Activated T-cell treated with anti-CD3 and anti-CD28 coated beads, Interleukin-2, amount 50 U/mL, for 1 hour (primary cell): ENCODE measurements at places on chromosomes 5 and 9.

- DNase-seq: no peak
Observed at GRCh38 chr5:138922494-138922893, 47.4 kb upstream of the LRRTM2 start.

DNA sequence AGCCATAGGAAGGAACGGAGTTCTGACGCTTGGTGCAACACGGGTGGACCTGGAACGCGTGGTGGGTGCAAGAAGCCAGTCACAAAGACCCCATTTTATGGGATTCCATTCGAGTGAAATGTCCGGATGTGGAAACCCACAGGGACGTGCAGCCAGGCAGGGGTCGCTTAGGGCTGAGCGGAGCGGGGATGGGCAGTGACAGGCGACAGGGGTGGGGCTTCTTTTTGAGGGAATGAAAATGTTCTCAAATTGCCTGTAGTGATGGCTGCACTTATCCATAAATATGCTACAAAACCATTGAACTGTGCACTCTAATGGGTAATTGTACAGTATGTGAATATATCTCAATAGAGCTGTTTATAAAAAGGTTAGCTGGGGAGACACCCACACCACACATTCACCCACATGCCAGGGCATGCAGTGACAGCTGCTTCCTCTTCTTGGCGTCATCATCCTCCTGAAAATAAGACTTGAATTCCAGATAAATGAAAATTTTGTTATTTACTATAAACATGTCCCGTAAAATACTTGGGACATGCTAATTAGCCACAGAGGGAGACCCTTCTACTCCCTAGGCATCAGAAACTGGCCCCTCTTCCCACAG, 71.3 kb upstream of the OLFM1 start:
- DNase-seq: no peak

DNA sequence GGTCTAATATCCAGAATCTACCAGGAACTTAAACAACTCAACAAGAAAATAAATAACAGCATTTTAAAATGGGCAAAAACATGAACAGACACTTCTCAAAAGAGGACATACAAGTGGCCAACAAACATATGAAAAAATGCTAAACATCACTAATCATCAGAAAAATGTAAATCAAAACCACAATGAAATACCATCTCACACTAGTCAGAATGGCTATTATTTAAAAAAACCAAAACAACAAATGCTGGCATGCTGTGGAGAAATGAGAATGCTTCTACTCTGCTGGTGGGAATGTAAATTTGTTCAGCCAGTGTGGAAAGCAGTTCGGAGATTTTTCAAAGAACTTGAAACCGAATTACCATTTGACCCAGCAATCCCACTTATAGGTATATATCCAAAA, 63.1 kb downstream of the ADAMTS6 start:
- no peak for DNase-seq

DNA sequence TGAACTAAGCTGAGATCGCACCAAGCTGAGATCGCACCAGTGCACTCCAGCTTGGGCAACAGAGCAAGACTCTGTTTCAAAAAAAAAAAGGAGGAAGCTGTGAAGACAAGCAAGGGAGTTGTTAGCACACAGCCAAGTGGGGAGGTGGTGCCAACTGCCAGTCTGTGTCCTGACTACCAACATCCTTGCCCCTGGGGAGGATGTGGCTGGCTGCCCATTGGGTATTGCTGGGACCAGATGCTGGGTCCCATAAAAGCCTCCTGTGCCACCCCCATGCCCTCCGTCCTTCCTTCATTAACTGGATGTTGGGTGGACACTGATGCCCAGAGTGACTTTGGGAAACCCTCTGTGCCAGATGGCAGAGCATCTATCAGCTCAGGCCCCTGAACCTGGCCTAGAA, 157.1 kb upstream of the COL5A1 start:
- DNase-seq: no peak

- DNase-seq: no peak
Observed at GRCh38 chr9:109039539-109039938, 26.2 kb upstream of the CTNNAL1 start.

DNA sequence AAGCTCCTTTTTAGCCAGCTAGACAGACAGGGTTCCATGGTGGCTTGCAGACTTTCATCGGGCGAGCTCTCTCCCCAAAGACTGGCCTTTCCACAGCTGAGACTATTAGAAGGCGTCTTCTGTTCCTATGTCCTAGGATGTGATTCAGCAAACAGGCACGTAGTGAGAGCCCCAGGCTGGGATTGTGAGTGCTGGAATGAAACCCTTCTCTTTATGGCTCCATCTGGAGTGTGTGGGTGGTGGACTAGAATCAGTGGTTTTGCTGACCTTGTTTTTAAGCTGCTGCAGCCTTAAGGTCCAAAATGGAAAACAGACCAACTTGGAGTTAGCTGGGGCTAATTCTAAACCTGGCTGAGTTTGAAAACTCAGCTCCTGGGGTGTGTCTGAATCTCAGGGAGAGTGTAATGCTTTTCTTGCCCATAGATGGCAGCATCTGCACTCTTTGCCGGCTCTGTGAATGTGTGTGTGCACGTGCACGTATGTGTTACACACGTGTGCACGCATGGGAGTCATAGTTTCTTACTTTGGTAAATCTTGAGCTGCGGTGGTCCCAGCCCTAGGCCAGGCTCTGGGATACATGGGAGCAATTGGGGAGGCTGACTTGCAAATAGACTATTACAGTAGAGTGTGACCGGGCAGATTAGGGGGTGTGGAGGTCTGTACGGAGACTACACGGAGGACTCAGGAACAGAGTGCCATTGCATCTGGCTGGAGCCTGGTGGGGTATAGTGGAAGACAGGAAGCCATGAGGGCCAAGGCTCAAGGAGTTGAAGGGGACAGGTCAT, 10.7 kb downstream of the GSN start:
- DNase-seq: no peak

- DNase-seq: no peak
Observed at GRCh38 chr5:122941737-122942136, 94.8 kb downstream of the PPIC start.

GRCh38 chr5:150438873-150439546, 10.5 kb downstream of the RPS14 start:
- DNase-seq: no peak

DNA sequence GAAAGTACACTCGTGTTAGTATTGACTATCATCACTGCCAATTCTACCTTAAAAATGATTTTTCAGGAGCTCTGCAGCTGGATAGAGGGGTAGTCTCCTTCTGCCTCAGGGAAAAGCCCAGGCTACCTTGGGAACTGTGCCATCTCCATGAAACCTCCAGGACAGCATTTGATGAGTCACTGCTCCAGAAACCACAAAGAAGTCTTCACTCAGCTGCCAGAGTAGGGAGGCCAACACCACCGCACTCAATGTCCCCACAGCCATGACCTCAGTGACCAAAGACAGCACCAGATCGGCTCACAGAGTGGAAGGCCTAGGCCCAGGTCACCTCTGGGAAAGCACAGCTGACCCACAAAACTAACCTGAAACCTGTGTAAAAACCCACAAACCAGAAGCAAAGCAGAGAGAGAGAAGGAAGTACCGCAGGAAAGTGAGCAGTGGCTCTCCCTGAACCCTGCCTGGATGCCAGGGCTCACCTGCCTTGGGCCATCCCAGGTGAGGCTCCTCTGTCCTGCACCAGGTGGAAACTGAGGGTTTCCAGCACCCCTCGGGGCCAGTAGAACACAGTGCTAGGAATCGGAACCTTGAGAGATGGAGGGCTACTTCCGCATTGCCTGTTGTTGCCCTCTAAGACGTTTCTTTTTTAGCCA, 30.0 kb downstream of the S1PR3 start:
- DNase-seq: no peak

DNA sequence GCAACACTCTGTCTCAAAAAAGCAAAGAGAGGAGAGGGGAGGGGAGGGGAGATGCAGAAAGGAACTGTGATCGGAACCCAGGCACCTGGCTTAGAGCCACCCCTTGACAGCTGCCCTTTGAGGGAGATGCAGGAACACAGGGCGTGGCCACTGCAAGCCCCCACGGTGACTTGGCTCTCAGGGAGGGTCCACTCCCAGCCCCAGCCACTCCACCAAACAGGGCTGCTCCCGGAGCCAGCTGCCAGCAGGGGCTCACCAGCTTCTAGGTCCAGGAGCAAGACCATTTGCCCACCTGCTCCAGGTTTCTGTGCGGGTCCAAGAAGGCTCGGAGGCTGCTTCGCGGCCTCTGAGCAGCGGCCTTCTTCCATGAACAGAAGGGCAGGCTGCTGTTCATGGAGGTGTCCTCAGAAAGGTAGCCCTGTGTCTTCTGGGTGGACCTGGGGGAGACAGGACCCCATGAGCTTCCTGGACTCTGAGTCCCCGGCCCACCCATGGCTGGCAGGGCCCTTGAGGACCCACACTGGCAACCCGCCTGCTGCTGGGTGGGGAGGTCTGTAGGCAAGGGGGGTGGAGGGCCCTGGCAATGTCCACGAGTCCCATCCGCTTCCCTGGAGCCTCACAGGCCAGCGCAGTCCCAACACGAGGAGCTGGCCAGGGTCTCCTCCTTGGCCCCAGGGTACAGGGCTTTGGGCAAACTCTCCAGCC, 7.9 kb downstream of the C9orf50 start:
- DNase-seq: no peak

- DNase-seq: no peak
Observed at GRCh38 chr5:132353486-132353995, 16.0 kb upstream of the SLC22A5 start.

GRCh38 chr9:98105006-98105405, 14.0 kb downstream of the TRIM14 start:
- no peak for DNase-seq

GRCh38 chr9:133023117-133023890, 7.5 kb upstream of the GTF3C5 start:
- DNase-seq: no peak

DNA sequence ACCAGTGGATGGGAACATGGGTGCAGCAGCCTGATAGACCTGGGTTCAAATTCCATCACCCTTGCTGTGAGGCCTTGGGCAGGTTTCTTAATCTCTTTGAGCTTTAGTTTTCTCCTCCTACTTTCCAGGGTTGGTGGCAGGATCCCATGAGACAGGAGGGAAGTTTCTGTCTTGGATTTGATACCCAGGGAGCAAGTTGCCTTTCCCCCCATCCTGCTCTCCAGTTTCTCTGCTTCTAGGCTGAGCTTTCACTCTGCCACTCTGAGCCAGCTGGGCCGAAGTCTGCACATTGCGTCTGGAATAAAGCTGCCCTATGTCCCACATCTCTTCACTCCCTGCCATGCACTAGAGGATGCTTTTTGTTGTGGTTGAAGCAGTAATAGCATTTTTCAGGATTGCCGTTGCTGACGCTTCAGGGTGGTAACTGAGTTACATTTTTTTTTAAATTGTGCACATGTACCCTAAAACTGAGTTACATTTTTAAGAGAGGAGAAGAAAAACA, 40.5 kb upstream of the ANGPTL2 start:
- DNase-seq: no peak

GRCh38 chr9:136726631-136727191, 14.3 kb downstream of the DIPK1B start:
- DNase-seq: peak; percentile 56

DNA sequence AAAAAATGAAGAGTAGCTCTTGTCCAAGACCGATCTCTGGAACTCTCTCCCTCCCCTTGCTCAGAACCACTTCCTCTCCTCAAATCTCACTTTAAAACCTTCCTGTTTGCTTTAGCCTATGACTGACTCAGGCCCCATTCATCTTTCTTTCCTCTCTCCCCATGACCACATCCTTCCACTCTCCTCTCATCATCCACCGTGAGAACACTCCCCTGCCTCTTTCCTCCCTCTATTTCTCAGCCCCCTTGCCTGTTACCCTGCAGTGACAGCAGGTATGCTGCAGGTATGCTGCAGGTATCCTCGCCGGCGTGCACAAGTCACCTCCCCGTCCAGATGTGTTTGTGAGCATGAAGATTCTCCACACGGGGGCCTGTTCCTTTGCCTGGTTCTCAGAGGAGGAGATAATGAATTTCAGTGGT, 505.3 kb downstream of the CCDC171 start:
- DNase-seq: no peak

DNA sequence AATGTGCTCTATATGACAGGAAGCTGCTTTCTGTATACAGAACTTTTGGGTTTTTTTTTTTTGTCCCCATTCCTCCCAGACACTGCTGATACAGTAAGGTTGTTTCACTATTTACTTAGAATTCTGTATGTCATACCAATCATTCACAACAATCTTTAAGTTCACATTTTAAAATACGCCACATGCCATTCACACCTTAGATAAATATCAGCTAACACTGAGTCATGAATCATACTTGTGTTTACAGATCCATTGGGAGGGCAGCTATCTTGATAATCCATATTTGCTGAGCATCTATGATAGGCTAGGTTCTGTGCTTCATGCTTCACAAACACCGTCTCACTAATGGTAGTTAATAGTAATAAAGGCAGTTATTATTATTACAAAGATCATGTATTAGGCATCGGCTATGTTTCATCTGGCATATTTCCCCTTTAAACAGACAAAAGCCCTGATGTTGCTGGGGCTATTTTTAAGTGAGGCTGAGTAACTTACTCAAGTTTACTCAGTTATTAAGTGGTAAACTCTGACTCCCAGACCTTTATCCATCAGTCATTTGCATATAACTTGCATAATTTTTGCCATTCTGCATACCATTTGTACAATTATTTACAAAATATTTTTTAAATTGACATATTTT, 152.2 kb upstream of the HMHB1 start:
- DNase-seq: no peak

GRCh38 chr5:53291528-53291927, 182.0 kb upstream of the MOCS2 start:
- no peak for DNase-seq

GRCh38 chr5:154058055-154059038, 19.6 kb downstream of the MFAP3 start:
- DNase-seq: no peak

- DNase-seq: no peak
Observed at GRCh38 chr9:4042991-4043390, 256.9 kb downstream of the GLIS3 start.

DNA sequence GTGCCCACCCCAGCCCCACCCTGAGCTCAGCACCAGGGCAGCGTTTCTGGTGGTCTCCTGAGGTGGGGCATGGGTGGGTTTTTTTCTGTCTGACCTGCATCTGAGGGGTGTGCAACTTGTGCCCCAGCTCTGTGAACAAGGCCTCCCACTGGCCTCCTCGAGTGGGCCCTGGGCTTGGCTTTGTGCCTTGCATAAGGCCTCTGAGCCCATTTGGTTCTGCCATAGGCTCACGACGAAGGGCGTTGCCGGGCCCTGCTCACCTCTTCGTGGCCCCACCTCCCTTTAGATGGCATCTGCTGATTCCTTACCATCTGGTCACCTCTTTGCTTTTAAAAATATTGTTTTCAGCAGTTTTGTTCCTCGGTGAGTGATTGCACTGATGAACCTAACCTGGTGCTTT, 127.1 kb upstream of the COL5A1 start:
- no peak for DNase-seq
